ENCODE measurements at places on chromosomes 12 and 14.

GRCh38 chr12:25352083-25352918 lies 101.6 kb upstream of the KRAS start:
- DNase-seq: no peak

DNA sequence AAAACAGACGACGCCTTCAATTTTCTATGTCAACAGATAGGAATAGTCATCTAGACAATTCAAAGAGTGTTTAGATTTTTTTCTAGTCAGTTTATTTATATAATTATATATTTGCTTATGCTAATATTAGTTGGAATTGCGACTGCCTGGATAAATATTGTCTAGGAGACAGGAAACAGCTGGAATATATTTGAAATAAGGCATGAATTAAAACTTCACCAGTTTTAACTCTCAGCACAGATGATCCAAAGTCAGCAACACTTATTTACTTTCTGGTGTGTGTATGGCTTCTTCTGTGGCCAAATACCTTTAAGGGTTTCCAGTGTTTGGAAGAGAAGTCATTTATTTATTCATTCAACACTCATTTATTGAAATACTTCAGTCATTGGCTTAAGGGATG lies 1215.4 kb upstream of the USP15 start:
- no peak for DNase-seq

GRCh38 chr14:81315341-81315740 lies 84.8 kb downstream of the STON2 start:
- no peak for DNase-seq

DNA sequence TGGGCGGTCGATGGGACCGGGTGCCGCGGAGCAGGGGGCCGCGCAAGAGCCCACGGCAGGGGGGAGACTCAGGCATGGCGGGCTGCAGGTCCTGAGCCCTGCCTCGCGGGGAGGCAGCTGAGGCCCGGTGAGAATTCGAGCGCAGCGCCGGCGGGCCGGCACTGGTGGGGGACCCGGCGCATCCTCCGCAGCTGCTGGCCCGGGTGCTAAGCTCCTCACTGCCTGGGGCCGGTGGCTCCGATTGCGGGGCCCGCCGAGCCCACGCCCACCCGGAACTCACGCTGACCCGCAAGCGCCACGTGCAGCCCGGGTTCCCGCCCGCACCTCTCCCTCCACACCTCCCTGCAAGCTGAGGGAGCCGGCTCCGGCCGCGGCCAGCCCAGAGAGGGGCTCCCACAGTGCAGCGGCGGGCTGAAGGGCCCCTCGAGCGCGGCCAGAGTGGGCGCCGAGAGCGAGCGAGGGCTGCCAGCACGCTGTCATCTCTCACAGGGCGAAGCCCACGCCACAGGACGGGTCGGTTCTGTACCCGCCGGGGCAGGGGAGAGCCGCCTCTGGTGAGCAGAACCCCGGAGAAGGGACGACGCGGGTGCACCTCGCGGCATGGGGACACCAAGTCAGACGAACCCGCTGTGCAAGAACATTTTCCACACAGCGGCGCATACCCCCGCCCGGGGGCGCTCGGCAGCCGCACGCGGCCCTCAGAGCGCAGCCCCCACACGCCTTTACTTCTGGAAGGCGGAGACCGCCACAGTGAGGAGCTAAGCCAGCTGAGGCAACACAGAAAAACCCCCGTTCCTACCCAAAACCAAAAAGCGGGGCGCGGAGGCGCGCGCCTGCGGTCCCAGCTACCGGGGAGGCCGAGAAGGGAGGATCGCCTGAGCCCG lies 1.2 kb upstream of the SIVA1 start:
- no peak for DNase-seq

DNA sequence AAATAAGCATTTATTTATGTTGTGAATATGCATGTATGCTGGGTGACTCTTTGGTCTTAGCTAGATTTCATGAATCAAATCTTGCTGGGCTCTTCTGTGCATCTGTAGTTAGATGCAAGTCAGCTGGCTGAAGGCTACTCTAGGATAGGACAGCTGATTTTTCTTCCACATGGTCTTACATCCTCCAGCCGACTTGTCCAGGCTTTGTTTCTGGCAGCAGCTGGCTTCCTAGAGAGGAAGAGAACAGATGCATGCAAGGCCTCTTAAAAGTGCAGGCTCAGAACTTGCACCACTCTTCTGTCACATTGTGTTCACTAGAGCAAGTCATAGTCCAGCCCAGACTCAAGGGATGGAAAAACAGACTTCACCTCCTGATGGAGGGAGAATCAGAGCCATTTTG lies 435.4 kb upstream of the STXBP6 start:
- DNase-seq: no peak

DNA sequence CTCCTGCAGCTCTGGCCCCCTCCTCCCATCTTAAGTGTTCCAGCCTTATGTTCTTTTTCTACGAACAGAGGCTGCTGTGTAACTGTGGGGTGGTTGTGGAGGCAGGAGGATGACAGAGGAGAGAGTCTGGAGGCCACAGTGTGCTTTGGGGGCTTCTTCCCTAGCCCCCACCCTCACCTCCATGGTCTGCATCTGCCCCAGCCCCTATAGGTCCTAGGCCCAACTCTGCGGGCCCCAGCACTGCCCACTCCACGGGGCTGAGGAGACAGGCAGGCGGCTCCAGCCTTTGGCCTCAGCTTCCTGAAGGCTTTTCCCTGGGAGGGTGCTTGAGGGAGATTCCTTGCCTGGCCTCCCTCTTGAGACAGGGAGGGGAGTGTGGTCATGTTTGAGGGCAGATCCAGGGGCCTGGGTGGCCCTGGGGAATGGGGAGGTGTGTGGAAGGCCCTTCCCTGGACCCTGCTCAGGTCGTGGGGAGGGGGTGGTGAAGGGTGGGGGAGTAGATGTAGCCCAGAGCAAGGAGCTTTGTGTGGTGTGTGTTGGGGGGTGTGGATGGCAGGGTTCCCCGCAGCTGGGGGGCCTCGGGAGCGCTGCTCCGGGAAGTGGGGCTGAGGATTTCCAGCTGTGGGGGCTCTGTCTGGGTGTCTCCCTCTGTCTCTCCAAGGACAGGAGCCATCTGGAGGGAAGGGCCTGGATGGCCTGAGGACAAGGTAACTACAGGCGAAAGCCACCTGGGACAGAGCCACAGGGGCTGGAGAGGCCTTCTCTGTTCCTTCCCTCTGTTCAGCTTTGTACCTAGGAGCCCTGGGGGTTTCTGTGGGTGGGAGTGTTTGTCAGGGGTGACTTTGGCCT lies 1.1 kb downstream of the SMIM41 start:
- DNase-seq: no peak
